Stimulated activated CD4-positive, alpha-beta T cell treated with anti-CD3 and anti-CD28 coated beads, Interleukin-1b, Interleukin-23, amount 100 ng/mL, for 1 hour (primary cell): ENCODE measurements at places on chromosomes 7 and 10.

GRCh38 chr10:70362328-70362727, 20.1 kb downstream of the LRRC20 start:
- no peak for DNase-seq

DNA sequence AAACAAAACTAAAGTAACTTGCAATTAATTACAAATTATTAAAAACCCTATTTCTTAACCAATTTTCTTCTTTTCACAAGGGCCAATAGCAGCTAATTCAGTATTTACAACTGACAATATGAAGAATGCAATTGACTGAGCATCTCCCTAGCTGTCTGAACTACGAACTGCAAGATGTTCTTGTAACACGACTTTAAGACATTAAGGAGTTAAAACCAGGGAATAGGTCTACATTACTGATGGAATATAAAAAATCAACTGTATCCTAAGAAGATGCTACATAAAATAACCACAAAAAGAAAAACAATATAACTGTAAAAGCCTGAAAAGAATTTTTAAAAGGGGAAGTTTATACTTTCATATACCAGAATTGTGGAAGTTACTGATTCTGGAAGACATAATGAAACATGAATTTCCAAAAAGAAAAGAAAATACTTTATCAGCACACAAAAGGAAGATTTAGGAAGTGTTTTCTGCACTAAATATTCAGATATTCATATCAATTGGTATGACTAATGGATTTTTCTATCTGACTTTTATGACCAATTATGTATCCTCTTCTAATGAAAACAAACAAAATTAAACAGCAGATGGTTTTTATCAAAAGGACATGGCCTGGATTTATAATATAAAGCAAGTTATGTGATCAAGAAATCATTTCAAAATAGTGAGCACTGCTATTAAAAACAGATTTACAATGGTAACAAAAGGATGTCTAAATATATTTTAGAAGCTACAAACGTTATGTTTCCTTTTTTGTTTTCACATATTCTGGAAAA, 1.6 kb downstream of the GPR22 start:
- DNase-seq: no peak

DNA sequence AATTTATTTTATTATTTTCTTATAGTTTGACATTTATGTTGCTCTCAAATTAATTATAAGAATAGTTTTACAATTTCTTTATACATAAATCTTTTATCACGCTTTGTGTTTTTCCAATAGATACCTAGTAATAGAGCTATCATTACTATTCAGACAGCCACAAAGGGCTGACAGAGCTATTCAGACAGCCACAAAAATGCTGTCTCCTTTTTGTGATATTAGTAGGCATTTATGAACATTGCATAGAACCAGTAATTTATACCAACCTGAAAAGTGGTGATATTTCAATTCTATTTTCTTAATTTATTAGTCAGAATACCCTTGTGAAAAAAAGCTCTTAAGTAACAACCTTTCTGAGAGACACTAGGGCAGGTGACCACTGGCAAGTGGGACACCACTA, 34.2 kb upstream of the IGFBP3 start:
- no peak for DNase-seq

DNA sequence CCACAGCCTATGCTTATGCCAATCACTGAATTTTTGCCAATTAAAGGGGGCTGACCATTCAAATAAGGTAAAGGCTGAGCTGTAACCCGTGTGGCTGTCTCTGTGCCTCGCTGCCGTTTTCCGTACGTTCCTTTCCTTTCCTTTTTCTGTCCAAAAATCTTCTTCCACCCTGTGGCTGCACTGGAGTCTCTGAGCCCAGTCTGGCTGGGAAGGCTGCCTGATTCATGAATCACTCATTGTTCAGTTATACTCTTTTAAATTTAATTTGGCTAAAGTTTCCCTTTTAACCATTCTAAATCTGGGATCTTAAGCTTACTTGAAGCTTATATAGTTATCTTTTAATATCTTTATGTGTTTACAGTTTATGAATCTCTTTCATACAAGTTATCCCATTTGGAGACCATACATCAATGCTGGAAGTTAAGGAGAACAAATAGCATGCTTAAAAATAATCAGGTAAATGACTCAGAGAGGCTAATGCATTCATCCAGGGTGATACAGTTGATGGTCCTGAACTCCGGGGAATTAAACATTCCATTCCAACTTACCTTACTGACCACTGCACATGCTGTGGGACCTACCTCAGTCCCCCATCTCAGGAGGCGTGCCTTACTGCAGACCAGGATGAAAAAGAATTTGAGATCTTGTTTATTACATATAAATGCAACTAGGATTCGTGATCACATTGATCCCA, 385.3 kb upstream of the ADARB2 start:
- no peak for DNase-seq

DNA sequence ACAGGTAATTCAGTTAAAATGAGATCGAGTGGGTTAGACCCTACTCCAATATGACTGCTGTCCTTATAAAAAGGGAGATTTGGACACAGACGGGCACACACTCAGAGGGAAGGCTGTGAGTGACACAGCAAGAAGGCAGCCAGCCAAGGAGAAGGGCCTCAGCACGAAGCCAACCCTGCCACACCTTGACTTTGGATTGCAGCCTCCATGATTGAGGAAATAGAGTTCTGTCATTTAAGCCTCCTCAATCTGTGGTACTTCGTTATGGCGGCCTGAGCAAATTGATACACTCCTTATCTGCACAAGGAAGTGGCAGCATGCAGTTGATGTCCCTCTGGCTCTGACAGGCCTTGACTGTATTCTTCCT, 43.8 kb downstream of the SH2D4B start:
- DNase-seq: no peak
